Astrocyte of the cerebellum (primary cell): ENCODE measurements at places on chromosomes 2 and 18.

GRCh38 chr2:168742258-168742932, 60.0 kb upstream of the NOSTRIN start:
- DNase-seq: no peak

DNA sequence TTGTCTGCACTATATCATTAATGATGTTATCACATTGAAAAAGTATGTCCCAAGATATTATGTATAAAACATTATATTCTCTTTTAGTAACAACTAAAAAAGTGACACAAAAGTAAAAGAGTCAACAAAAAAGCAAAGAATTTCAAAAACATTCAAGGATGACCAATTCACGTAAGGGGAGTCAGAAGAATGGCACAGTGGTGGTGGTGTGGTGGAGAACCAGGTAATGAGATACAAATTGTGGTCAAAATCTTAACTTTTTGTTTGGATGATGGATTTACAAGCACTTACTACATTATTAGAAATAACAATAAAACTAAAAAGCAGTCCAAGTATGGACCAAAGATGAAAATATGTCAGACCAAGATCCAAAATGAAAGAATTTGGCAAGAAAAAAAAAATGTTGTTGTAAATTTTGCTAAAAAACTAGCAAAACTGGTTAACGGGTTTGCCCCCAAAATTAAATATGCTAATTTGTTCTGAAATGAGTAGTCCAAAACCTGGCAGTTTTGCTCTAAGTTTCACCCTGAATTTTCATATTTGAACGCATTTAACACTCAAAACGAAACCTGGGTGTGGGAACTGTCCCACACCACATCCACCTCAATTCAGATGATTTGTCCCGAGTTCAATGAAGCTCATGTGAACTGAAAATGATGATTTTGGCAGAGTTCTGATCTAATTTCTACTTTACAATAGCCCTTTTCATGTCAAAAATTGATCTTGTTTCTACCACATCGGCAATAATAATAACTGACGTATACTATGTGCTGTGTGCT, 135.8 kb downstream of the IKZF2 start:
- DNase-seq: no peak

- no peak for DNase-seq
These were observed 162.9 kb downstream of the CELF4 start for GRCh38 chr18:37402735-37403099.

- no peak for DNase-seq
These were observed 554.5 kb downstream of the STK39 start for GRCh38 chr2:167692936-167693335.

DNA sequence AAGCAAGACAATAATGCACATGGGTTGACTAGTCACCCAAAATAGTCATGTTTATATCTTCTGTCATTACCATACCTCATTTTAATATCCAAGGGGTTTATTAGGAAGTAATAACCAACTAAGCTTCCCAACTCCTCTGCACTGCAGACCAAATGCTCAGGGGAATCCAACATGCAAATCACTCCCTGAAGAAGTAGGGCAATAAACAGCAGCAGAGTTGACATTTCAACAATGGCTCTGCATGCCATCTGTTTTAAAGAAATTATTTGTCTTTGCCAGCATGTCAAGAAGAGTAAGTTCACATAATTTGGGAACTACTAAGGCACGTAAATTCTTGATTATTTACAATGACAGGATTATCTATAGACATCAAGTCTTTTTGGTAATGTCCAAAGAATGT, 84.4 kb upstream of the LYPD1 start:
- DNase-seq: no peak

GRCh38 chr2:70988726-70989648, 5.7 kb downstream of the TEX261 start:
- no peak for DNase-seq

DNA sequence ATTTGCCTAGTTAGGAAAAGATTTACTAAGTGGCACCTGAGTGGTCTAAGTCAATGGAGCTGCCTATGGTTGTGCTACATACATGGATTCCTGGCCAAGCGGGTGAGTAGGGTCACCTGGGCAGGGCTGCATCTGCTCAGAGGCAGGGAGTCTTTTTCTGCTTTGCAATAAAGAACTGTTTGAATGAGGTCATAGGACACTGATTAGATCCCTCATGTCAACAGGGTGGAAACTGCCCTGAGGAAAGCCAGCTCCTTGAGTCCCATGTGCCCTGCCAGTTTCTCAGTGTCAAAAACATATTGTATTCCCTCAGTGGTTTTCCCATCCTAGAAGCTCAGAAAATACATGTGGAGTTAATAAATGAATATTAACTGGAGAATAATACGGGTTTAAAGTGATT, 4.6 kb downstream of the LAMA3 start:
- DNase-seq: no peak

DNA sequence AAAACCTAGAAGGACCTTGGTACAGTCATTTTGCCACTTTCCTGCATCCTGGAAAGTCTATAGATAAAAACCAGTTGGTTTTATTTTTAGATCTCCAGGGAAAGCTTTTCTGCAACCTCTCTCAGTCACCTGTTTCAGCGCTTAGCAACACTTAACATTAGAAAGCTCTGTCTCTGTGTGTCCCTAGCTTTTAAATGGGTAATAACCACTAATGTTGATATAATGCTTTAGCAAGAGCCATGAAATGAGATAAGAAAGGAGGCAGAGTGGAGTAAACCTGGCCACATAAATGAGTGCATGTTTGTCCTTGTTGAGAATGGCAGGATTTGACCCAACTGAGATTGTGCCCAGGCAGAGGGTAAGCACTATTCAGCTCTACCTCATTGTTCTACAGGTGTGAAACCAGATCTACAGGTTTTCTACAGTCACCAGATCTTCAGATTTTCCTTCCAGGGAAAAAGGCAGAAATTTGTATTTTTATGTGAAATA, 44.8 kb downstream of the MARCHF4 start:
- DNase-seq: no peak

DNA sequence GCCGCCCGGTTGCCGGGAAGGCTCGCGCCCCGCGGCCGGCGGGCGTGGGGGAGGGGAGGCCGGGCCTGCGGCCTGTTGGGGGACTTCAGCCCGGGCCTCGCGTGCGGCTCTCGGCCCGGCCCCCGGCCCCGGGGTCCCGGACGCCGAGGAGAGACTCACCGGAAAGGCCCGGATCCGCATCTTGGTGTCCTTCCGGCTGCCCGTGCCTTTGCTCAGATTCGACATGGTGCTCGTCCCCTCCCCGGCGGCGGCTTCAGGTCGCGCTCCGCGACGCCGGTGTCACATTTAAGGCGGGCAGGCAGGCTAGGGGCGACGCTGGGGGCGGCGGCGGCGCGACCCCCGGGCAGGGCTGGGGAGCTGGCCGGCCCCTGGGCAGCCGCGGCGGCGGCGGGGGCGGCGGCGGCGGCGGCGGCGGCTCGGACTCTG, 365 bp downstream of the CUL3 start:
- DNase-seq: no peak

DNA sequence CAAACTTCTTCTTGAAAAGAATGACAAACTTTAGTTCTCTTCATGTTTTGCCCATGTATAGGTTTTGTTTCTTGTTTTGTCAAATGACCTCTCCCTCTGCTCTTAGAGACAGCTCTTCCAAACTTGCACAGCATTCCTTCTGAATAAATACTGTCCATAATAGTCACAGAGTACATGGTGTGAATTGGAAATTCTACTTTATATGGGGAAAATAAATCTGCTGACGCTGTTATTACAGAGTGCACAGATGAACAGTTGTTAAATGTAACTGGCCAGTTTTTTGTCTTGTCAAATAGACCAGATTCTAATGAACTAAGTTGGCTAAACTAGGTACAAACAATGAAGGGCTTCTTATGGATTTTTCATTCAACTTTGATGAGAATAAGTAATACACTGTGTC, 115.8 kb upstream of the DTNA start:
- DNase-seq: no peak

DNA sequence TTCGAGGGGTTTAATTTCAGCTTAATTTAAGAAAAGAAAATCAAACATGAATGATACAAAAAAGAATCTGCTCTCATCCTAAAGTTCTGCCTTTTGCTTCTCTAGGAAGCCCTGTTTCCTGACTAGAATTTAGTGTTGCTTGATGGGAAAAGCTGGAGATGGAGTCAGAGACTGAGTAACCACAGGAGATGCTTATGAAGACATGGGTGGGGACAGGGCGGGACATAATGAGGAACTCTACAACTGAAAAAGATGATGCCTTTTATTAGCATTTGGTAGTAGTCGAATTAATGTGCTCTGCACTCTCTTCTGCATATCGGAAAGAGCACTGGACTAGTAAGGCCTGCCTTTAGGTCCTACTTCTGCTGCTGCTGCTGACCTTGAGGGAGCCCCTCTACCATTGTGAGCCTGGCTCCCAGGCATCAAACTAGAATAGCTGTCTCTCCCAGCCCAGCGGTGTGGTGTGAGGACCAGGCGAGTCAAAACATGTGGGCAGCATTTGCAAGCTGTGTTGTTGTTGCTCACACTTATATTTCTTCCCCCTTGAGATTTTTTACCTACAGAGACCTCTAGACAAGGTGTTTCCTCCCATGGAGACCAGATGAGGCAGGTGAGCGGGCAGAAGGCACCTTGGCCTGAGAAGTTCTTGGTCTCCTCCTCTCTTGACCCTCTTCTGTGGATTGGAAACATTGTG, 61.5 kb downstream of the INPP4A start:
- no peak for DNase-seq

DNA sequence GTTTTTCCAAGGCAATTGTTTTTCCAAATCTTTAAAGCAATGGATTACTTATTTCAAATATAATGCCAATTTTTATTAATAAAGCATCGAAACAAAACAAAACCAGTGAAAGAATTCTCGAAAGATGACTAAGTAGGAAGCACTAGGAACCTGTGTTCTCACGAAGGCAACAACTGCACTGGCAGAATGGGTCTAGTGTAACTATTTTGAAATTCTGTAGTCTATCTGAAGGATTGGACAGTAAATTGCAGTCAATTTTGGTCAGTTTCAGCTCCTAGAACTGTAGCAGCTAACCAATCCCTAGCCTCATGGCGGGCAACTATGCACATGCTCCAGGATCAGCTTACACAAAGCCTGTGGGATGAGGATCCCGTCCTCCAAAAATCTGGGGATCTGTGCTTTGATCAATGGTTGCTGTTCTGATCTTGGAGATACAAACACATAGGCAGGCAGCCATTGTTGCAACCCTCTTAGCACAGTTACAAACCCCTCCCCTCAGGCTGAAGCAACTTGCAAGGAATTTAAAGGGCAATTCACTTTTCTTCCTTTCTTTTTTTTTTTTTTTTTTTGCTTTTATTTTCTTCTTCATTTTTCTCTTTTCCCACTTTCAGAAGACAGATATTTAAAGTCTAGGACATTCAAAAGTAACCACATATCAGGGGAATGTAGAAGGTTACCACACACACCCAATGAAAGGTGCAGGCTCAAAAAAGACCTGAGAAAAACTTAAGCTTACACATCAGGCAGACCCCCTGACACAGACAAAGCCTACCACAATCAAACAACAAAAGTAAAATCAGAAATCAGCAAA, 147.6 kb downstream of the THADA start:
- DNase-seq: no peak

DNA sequence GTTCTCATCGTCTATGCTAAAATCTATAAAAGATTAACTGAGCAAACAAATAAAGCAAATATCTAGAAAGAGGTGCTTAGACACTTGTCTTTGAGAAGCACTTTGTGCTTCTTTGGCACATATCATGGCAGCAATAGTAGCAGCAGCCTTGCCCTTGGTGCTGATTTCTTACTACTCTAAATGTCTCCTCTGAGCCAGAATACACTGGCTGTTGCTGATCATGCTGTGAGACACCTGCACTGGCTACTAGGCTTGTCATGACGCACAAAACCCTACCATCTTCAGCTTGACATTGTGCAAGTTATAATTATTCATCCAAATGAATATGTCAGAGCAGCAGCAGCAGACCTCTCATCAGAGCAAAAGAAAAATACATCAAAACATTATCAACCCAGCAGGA, 46.7 kb downstream of the FANCL start:
- DNase-seq: no peak

DNA sequence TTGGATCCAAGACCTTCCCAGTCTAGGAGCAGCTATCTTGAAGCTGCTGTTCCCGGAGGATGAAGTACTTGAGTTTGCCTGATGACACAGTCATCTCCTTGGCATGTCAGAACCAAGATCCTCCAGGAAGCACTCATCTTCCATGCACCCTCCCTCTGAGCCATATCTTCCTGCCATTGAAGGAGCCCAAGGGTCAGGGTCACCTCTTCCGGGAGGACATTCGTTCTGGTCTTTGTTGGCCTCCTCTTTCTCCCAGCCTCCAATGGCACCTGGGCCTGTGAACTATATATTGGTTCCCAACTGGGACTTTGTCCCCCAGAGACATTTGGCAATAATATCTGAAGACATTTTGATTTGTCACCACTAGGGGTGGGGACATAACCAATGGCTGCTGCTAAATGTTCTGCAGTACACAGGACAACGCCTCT, 4.2 kb upstream of the MYO7B start:
- DNase-seq: no peak

- DNase-seq: no peak
These were observed 4.3 kb downstream of the IGFBP5 start for GRCh38 chr2:216690853-216691741.

DNA sequence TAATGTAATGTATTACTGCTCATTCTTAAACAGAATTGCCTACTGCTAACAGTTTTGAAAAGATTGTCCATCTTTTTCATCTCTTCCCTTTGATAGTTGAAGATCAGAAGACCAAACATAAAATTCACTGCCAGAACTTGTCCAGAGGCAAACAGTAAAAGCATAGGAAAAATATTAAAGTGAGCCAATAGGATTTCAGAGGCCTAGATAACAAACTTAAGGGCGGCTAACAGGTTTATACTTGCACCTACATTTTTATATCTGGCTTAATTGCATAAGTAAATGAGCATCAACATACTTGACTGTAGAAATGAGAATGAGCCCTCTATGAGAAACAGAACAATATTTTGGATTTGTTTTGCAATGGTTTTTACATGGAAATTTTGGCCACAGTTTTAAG, 30.3 kb downstream of the ZC3H15 start:
- no peak for DNase-seq

DNA sequence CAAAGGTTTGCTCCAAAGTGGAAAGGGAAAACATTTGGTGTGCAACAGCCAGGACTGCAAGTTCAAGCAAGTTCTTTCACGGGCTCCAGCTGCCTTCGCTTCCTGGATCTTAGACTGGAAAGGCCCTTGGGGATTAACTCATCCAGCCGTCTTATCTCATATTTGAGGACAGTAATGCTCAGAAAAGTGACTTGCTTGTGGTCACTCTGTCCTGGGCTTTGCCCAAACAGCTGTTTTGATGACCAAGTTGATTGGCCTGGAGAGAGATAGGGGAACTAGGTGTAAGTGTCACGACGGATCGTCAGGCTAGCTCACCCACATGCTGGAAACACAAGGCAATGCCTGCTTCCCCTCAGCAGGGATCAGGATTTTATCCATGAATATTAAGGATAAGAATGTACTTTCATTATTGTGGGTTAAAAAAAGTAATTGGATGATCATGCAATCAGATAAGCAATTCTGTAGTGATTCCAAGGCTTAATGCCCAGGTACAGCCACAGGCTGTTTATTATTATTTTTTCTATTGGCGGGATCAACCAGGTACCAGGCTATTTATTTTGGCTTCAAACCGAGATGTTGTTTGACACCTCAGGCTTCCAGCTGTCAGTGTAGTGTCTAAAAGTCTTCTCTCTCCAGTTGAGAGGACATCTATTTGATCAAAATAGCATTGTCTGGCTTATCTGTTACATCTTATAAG, 162.5 kb upstream of the EPAS1 start:
- no peak for DNase-seq

GRCh38 chr18:79199691-79200374, 130.6 kb downstream of the ATP9B start:
- DNase-seq: no peak
